ENCODE measurements at places on chromosomes 2 and 18.

GRCh38 chr2:155203178-155203577 is 504.7 kb downstream of the KCNJ3 start:
- no peak for DNase-seq

- DNase-seq: no peak
These were observed 3.4 kb downstream of the MBP start for GRCh38 chr18:77129150-77129551.

DNA sequence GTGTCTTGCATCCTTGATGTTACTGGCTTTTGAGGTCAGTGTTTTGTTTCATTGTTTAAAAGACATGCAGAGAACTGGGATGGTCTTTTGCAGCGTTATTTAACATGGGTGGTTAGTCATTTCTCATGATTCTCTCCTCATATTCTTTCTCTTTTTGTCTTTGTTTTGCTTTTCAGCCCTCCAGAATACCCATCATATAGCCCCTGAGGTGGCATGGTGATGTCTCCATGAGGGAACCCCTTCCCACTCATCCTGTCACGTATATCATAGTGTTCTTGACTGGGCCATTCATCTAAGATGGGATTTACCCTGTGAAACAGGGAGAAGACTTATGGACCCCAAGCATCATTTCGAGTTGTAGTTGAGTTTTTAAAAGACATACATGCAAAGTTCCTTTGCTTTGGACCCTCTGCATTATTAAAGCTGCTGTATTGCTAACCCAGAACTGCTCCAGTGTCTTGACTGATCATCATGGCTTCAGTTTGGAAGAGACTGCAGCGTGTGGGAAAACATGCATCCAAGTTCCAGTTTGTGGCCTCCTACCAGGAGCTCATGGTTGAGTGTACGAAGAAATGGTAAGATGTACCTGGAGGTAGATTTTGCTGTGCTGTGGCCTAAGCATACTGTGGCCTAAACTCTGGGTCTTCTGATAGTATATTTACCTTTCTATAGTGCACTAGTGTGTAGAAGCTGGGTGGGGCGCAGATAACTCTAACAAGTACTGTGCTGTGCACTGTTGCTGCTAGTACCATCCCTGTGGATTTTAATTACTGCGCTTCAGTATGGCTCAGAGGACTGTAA is 1.4 kb downstream of the EHBP1 start:
- no peak for DNase-seq

- DNase-seq: no peak
These were observed 44.4 kb downstream of the PTPN2 start for GRCh38 chr18:12839526-12840196.

- DNase-seq: no peak
These were observed 1693.4 kb upstream of the SLC39A10 start for GRCh38 chr2:193963472-193964119.

DNA sequence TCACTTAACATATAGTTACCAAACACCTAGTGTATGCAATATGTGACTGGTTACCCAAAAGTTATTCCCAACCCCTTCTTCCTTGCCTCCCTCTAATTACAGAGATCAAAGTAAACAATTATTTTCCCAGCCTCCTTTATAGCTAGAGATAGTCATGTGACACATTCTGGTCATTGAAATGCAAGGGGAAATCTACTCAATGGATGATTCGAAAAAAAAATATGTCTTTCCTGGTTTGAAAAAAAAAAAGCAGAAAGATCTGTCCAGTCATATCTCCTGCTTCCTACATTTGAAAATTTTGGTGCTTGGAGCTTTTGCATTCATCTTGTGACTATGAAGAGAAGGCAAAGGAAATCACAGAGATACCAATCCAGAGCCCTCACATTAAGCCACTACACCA is 27.6 kb upstream of the UGP2 start:
- DNase-seq: no peak

GRCh38 chr2:20179755-20180594 is 45.0 kb downstream of the SDC1 start:
- DNase-seq: no peak

DNA sequence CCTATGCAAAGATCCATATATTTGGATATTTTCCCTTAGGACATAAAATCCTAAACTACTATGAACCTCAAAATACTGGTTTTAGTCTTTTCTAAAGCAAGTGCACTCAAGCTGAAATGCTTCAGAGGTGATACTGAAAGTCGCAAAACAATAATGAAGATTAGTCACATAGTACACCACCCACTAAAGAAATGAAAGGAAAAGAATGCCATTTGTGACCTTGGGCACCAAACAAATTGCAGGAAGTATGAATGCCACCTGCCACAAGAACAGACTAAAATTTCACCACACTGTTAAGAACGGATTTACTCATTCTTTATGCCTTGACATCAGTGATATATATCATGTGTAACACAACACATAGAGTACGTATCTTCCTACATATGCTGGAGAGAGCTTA is 161.5 kb downstream of the ZNF521 start:
- DNase-seq: no peak

- DNase-seq: no peak
These were observed 147.6 kb downstream of the ADCYAP1 start for GRCh38 chr18:1052301-1052700.

GRCh38 chr2:152755029-152755428 is 36.6 kb downstream of the ARL6IP6 start:
- no peak for DNase-seq

DNA sequence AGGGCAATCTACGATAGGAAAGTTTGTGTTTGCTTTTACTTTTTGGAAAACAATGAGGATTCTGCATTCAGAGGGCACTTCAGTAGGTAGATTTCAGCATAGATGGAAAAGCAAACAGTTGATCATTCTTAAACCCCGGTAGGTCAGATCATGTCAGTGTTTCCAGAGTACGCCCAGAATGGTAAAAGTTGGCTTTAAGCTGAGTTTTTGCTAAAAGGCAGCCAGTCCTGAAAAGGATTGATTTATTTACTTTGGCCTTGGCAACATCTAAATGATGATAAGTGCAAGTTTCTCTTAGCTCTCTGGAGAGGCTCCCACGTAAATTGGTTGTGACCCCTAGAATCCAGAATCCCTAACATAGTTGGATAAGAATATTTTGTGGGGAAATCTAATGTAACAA is 168.0 kb downstream of the DIS3L2 start:
- DNase-seq: no peak

DNA sequence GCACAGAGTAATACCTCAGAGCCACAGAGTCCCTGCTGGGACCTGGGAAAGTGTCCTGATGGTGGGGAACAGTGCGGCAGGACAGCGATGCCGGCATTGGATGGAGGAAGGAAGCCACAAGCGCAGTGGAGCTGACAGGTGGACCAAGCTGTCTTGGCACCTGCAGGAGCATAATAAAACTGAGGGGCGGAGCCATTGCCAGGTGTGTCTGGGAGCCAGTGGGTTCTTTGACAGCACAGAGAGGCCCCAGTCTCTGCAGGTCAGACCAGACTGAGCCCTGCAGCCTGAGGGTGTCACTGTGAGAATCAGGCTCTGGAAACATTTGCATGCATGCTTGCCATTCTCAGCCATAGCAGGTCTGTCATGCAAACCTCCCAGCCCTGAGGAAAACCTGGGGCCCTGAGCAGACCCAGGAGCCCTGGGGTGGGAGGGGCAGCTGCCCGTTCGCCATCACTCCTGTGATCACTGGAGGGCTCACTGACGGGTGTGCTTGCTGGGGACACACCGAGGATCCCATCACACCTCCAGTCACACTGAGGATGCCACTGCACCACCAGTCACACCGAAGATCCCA is 210.5 kb upstream of the HDAC4 start:
- DNase-seq: no peak

GRCh38 chr2:237575869-237576862 is 9.8 kb downstream of the PRLH start:
- DNase-seq: no peak

DNA sequence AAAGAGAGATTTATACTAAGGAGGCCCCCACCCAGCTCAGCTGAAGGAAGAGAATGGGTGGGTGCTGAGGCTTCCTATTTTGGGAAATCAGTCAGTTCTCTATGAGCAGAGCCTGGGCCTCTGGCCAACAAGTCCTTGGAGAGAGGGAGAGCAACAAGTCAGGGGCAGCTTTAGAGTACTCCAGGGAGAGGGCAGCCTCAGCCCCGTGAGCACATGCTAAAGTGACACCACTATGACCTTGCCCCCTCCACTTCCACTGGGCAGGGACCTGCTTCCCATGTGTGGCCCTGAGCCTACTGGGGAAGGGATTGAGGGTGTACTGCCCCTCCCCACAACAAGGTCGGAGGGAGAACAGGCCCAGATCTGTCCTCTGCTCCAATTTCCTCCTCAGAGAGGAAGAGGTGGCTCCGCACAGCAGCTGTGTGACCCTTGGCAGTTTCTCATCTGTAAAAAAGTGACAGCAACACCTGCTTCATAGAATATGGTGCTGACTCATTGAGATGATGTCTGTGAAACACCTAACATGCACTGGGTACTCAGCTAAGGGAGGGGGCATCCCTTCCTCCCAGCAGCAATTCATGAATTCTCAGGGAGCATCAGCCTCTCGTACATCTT is 72.9 kb downstream of the CLHC1 start:
- no peak for DNase-seq

- no peak for DNase-seq
These were observed 448.7 kb downstream of the CMPK2 start for GRCh38 chr2:6417050-6417449.

GRCh38 chr2:207674826-207675225 is 36.6 kb upstream of the CCNYL1 start:
- DNase-seq: no peak

- no peak for DNase-seq
These were observed 310.6 kb downstream of the C1D start for GRCh38 chr2:67752199-67752598.

- no peak for DNase-seq
These were observed 248.4 kb downstream of the GLI2 start for GRCh38 chr2:120984046-120984445.

GRCh38 chr18:58027341-58027740 is 16.7 kb upstream of the NEDD4L start:
- DNase-seq: no peak

DNA sequence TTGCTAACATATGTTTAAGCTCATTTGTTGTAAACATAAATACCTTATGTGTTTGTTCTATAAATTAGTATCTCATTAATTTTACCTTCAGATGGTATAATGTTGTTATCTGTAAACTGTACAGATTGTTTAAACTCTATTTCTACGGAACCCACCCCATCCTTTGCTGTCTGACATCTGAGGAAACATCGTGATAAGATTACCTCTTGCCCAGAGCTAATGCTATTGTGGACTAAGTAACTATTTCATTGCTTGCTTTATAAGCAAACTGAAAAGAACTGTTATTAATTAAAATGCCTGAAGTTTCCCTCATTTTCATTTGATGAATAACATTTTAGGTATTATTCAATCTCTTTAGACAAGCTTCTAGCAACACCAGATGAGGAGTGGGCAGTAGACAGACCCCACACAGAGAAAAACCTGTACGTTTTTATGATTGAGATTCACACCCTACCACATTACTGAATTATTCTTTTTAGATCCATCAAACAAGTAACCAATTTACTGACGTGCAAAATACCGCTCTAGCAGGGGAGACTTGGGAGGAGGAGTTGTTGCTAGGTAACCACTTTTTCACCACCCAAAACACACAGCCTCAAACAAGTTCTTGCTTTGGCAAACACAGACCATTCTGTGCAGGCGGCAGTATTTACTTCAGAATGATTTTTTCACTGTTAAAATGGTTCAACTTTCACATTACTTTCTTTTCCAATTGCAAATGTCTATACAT is 1.9 kb upstream of the SYT4 start:
- DNase-seq: no peak

DNA sequence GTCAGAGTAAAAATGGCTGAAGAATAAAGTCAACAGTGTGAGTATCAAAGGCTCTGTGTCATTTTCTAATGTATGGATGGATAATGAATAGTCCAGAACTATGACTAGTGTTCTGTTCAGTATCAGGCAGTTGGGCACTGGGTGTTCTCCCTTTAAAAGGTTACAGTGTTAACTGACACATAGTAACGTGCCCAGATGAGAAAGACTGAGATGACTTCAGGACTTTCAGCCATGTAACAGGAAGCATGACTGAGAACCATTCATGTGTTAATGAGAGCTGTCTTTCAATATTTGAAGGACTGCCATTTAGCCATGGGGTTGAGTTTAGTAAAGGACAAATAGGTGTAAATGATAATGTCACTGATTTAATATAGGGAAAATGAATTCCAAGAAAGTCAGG is 187.1 kb downstream of the GULP1 start:
- no peak for DNase-seq
